Cerebellum (tissue), 4 donors: ENCODE measurements at places on chromosomes 16 and 17. TPM values are rescaled to one million over a fixed set of nuclear protein-coding genes. Genes with fewer than 3 reads are reported as not detected.

Gene DOC2A
- 6.2 TPM for total RNA-seq

Gene KRTAP9-4
- not detected for total RNA-seq

Gene ACSM2B
- not detected for total RNA-seq

Gene KAT8
- 32.1 TPM for total RNA-seq

Gene CAMKK1
- total RNA-seq: 11.8 TPM

Gene ARL5C
- total RNA-seq: not detected

Gene SMIM36
- total RNA-seq: not detected
